ENCODE measurements at places on chromosomes 11 and 22.

DNA sequence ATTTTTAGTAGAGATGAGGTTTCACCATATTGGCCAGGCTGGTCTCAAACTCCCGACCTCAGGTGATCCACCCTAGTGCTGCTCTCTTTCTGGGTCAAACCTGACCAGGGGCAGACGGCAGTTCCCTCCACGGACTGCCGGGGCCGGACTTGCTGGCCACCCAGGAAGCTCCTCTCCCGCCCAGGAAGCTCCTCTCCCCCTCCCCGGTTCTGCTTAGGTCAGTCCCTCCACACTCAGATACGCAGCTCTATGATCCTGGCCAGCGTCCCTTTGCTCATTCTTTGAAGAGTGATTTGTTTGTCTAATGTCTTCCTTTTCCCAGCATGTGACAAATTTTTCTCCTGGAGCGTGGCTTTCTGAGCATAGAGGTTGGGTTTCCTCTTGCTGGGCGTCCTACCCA is 125.3 kb upstream of the B3GAT1 start:
- DNase-seq, result no peak

DNA sequence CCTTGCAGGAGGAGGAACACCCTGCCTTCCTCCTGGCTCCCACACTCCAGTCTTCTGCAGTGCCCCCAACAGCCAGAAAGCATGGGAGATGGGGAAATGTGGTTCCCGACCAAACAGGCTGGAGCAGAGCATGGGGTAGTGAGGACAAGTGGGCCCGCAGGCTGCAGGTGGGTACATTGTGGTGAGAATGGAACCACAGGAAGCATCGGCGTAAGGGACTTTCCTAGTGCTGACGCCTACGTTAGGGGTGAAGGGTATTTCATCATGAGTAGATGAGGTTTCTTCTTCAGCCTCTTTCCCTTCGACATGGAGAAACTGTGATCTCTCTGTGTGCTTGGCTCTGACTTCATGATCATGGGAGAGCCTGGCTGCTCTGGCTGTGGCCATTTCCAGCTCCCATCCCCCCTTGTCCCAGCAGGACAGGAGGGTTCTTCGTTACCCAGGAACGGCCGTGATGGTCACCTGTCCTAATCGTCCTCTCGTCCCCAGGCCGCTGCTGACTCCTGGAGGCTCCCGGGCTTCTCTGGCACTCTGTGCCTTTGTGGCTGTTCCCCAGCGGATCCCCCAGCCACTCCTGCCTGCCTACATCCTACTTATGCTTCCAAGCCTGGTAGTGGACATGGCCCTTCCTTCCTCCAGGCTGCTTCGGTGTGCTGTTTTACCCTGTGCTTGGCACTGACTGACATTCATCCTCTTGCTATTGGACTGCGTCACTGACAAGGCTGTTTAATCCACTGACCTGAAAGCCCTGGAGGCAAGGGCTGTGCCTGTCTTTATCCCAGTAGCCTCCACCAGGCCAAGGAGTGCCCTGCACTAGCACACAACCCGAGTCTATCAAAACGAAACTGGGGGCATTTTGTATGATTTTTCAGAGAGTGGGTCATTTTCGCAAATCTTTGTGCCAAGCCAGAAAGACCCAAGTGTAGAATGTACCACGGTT is 65.2 kb upstream of the CECR2 start:
- peak; percentile 21 for DNase-seq

- no peak for DNase-seq
Measured at GRCh38 chr11:114959953-114960505, 281.7 kb downstream of the NXPE2 start.

- no peak for DNase-seq
Measured at GRCh38 chr11:122042981-122043380, 73.0 kb downstream of the BLID start.

- no peak for DNase-seq
Measured at GRCh38 chr11:45807792-45808238, 2.9 kb downstream of the SLC35C1 start.
